CD4-positive, alpha-beta T cell treated with Interleukin-2 at 100 ng/mL for 4 hours (primary cell): ENCODE measurements at places on chromosomes 2 and 18.
A peak's percentile ranks its signal among the peaks of the same experiment; 100 is the strongest.

DNA sequence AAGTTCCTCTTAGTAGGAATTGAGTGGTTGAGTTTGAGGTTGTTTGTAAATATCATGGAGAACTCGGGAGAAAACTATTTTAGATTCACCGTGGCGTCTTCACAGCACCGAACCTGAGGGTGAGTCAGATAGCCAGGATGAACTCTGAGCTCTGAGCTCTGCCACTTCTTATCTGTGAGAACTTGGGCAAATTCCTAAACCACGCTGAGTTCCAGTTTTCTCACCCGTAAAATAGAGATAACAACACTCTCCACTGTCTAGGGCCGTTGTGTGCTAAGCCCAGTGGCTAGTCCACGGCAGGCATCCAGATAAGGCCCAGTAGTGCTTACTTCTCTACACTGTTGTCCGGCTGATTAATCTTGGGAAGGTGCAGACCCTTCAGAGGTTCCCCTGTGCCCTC lies 7.0 kb downstream of the KIF5C start:
- no peak for DNase-seq

DNA sequence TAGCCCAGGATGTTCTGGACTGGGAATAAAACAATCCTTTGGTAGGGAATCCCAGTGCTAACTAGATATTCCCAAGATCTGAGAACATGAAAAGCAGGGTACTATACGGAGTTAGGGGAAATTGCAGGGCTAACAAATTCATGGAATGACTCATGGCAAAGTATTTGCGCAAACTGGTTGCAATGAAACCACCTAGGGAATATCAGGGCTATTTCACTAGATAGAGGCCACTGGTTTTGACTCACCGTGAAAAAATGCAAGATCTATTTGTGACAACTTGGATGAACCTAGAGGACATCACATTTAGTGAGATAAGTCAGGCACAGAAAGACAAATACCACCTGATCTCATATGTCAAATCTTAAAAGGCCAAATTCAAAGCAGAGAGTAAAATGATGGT lies 233.3 kb downstream of the MBD2 start:
- no peak for DNase-seq

DNA sequence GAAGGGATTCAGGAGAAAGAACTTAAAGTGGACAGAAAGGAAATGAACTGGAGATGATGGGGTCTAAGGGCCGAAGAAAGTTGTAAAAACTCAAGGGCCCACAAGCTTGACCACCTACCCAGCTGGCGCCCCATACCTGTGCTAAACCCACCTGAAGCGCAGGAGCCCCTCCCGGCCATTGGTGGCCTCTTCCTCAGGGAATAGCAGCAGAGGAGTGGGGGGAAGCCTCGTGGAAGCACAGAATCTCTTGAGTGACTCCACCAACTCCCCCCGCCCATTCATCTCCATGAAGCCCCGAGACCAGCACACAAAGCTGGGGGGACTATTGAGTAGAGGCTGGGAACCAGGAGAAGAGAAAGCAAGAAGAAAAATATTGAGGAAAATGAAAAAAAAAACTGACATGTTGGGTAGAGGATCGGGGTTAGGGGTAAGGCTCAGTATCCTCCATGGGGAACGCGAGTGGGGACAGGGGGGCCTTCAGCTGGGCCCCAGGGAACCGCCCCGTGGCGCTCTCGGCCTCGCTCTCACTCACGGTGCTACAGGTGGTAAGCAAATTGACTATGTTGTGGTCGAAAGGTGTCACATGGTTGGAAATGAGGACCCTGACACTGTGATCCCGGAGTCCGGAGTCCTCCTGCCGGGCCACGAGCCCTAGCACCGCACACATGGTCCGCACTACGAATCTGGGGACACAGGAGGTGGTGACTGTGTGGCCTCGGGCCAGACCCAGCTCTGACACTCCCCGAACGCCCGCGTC lies 728 bp downstream of the AUP1 start:
- no peak for DNase-seq

- no peak for DNase-seq
Measured at GRCh38 chr2:58899692-58900091, 658.6 kb upstream of the FANCL start.

DNA sequence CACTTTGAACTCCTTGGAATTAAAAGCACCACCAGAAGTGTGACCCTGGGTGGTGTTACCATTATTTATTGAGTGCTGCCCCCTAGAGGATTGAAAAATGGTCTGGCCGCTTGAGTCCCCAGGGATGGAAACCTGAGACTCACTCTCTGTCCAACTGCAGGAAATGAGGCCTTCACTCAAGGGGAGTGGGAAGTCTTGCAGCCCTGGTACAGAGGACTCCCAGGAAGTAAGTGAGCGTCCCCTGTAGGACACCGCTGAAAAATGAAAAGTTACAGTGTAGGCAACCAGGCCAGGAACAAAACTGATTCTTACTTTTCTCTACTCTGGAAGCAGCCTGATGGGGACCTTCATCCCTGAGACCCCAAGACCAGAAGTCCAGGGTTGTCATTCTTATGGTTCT lies 2.2 kb upstream of the NRP2 start:
- DNase-seq: peak; percentile 48

GRCh38 chr18:52046842-52047241 lies 293.2 kb upstream of the DCC start:
- DNase-seq: no peak

GRCh38 chr18:51234117-51235008 lies 36.9 kb upstream of the MEX3C start:
- no peak for DNase-seq

- no peak for DNase-seq
Measured at GRCh38 chr2:219628986-219629901, 1.8 kb downstream of the SLC4A3 start.

GRCh38 chr2:69933839-69934613 lies 19.1 kb downstream of the MXD1 start:
- DNase-seq: no peak

GRCh38 chr2:112032689-112033465 lies 22.2 kb upstream of the TMEM87B start:
- DNase-seq: no peak

DNA sequence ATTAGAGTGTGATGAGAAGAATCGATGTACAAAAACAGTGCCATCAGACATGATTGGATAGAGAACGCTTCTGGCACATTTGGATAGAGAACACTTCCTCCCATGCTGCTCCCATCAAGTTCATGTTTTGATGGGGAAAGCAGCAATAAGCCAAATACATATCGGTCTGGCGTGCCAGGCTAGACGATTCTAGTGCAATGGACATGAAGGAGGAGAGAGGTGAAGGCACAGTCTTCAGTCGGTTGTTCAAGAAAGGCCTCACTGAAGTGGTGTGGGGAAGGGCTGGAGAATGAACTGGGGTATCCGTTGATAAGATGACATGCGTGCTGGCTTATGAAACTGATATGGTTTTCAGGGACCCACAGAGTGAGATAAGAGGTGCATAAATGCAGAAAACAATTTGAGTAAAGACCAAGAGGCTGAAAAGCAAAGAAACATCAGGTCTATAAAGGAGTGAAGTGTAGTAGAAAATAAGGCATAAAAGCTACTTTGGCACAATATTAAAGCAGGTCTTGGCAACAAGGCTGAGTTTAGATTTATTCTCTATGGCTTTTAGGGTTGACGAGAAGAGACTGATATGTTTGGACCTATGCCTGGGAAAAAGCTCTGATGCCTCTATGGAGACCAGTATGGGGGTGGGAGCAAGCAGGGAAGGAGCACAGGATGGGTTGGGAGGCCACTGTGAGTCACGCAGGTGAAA lies 117.6 kb upstream of the PIEZO2 start:
- no peak for DNase-seq
